Suppressor macrophage treated with lipopolysaccharide for 4 hours (primary cell): ENCODE measurements at places on chromosomes 13 and 19.

DNA sequence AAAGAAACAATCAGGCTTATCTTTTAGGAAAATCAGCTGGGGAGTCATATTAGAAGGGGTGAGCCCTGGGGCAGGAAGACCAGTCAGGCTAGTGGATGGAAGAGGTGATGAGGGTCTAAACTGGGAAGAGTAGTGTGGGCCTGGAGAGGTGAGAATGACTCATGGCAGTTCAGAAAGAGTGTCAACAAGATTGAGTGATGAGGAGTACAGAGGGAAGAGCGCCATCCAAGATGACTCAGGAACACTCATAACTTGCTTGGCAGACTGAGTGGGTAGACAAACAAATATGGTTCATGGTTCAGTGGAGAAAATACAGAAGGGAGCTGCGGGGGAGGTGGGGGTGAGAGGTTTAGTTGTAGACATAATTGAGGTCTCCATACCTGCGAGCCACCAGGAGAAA is 17.3 kb upstream of the CLDN10 start:
- peak; percentile 57 for DNase-seq

GRCh38 chr13:99302637-99303505 is 4.3 kb downstream of the GPR183 start:
- DNase-seq: no peak

DNA sequence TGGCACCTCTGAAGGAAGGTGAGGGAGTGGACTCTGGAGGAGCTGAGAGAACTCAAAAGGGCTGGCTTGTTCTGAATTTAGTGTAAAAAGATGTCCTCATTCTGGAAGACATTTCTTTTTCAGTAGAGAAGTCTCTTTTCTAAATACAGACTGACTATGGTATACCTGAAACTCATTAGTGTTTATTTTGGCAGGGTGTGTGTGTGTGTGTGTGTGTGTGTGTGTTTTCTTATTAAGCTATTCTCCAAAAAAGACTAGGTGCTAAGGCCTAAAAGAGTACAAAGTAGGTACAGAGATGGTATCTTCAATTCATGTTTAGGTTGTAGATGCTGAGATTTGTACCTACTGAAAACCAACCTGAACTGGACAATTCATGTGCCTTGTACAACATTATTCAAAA is 196.4 kb downstream of the SPRY2 start:
- no peak for DNase-seq

DNA sequence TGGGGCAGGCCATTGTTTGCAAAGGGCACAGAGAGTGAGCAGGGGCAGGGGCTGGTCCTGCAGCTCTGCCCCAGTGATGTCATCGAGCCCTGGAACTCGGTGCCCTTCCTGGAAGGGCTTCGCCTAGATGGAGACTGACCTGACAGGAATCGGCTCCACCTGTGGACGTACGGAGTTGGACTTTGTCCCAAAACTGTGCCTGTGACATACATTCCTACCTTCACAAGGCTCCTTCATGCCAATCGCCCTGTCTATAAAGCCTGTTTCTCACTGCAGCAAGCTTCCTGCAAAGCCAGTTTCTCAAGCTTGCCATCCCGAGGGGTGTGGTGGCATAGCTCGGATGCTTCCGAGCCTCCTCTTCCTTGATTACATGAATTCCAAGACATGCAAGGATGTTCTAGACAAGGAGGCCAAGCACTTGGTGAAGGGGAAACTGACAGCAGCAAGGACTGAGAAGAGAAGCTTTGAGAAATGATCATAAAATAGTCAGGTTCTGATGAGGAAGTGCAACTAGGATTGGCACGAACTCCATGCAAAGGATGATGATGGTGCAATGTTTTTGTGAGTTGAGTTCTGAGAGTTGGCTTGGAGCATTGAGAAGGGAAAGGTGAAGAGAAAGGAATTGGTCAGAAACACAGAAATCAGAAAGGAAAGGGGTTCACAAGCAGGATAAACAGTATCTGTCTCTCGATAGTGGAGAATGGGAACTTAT is 73.6 kb upstream of the STK24 start:
- DNase-seq: peak; percentile 79

GRCh38 chr13:37138169-37138568 is 32.7 kb upstream of the CSNK1A1L start:
- DNase-seq: no peak

GRCh38 chr13:64847767-64848166 is 2382.4 kb downstream of the PCDH9 start:
- DNase-seq: no peak

GRCh38 chr19:46385636-46386035 is 27.7 kb downstream of the CCDC8 start:
- DNase-seq: no peak

DNA sequence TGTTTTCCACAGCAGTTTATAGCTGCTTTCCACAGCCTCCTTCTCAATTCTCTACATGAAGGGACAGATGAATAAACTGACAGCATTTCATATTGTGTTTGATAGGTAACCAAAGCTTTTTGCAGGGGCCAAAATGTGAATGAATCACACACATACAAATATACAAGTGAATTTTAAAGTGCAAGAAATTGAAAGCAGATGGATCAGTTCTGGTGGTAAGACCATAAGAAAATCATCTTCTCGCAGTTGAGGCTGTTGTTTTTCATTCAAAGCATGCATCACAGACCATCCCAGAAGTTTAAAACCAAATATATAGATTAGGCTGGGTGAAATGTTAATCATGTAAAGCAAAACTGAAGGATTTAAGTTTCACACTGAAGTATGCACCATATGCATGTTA is 1569.4 kb downstream of the PCDH9 start:
- DNase-seq: no peak

- DNase-seq: no peak
Measured at GRCh38 chr19:39264306-39265290, 3.6 kb upstream of the IFNL2 start.

GRCh38 chr13:100409132-100409531 is 179.5 kb downstream of the GGACT start:
- no peak for DNase-seq
